ENCODE measurements at places on chromosomes 11 and 22. TPM values are rescaled to one million over a fixed set of nuclear protein-coding genes. Genes with fewer than 3 reads are reported as not detected.

Gene FAM111B
- 9.3 TPM for total RNA-seq

Gene MALAT1
- total RNA-seq: 5,244 TPM

Gene OR4D5
- total RNA-seq: not detected

Gene USH1C
- total RNA-seq: not detected

Gene KIAA1671
- total RNA-seq: under 0.01 TPM

Gene LRRC4C
- total RNA-seq: under 0.01 TPM

Gene TBCEL
- 22.2 TPM for total RNA-seq

Gene NPAS4
- under 0.01 TPM for total RNA-seq

Gene DERL3
- total RNA-seq: 0.18 TPM

Gene NXPE1
- not detected for total RNA-seq

Gene KRTAP5-2
- not detected for total RNA-seq

Gene RIMBP3C
- 0.36 TPM for total RNA-seq

Gene TRIM49D1
- not detected for total RNA-seq

Gene FGF3
- not detected for total RNA-seq

Gene CLMP
- 56.1 TPM for total RNA-seq

Gene VSIG10L2
- total RNA-seq: not detected

Gene SAA1
- not detected for total RNA-seq

Gene CHRM1
- not detected for total RNA-seq
